ELR (cell line): ENCODE measurements at places on chromosomes 1 and 21.
A peak's percentile ranks its signal among the peaks of the same experiment; 100 is the strongest.

DNA sequence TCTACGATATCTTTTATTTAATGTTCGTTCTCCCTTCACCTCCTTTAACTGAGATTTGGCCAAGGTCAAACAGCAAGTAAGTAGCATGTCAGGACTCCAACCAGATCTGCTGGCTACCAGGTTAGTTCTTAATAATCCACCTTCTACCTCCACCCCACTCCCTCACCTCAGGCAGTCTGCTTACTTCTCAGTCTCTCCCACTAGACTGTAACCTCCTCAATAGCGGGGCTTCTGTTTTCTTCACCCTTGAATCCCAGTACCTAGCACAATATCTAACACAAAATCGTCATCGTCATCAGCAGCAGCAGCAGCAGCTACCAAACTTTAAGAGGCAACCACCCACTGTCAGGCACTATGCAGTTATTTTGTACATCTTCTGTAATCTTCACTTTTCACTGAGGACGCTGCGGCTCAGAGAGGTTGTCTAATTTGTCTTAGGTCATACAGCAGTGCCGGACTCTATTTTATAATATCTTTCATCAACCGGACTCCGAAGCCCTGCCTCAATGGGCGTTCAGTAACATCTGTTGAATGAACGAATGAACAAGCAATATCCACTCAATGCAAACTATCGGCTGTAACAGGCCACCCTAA is 859 bp upstream of the MAGI3 start:
- DNase-seq: no peak

GRCh38 chr1:172390683-172391551 is 29.6 kb upstream of the C1orf105 start:
- peak; percentile 49 for DNase-seq

- DNase-seq: no peak
Observed at GRCh38 chr1:41392528-41392924, 31.3 kb downstream of the FOXO6 start.

DNA sequence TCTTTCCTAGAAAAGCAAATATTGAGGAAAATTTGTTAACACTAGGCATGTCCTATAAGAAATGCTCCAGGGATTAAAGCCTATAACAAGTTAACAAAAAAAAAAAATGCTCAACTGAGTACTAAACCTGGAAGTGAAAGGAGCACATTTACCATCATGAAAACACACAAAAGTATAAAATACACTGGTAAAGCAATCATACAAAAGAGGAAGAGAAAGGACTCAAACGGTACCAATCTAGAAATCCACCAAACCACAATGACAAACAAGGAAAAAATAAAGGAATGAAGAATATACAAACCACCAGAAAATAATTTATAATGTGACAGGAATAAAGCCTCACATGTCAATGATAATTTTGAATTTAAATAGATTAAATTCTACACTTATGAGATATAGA is 21.2 kb downstream of the CD1E start:
- DNase-seq: no peak

- no peak for DNase-seq
Observed at GRCh38 chr1:24622218-24622617, 20.9 kb upstream of the SRRM1 start.

DNA sequence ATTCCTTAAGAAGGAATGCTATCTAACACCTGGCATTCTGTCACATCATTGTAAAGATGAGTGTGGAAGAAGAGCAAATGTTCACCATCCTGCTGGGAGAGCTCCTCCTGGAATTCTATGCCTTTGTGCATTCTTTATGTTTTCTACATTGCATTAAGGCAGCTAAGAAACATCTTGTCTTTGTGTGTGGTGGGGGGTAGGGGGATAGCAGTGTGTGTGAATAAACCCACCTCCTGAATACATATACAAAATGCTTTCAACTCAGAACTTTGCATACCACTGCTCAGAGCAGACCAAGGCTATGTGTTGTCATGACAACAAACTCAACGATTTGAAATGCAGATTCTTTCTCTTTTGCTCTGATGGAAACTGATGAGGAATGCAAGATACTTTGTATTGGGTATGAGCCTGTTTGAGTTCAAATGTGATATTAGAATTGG is 193.6 kb upstream of the KAZN start:
- DNase-seq: no peak

- no peak for DNase-seq
Observed at GRCh38 chr1:31568895-31569595, 7.3 kb upstream of the TINAGL1 start.

- no peak for DNase-seq
Observed at GRCh38 chr1:222404710-222405109, 143.2 kb downstream of the HHIPL2 start.

GRCh38 chr1:90773812-90774211 is 56.7 kb upstream of the BARHL2 start:
- no peak for DNase-seq

DNA sequence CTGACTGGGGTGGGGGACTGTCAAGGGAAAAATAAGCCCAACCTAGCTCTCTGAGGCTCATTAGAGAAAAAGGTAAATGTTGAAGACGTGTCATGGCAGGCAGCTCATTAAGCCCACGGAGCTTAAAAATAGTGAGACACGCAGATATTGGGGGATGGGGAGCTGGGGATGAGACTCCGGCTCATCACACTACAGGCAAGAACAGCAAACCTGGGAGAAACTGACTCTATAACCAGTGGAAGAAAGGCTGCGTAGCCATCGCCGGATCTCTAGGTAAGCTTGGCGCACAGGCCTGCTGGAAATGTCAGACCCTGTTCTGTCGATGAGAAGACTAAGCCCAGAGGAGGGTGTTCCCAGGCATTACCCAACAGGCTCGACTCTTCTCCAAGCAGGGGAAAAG is 78.0 kb downstream of the SYT2 start:
- DNase-seq: no peak

DNA sequence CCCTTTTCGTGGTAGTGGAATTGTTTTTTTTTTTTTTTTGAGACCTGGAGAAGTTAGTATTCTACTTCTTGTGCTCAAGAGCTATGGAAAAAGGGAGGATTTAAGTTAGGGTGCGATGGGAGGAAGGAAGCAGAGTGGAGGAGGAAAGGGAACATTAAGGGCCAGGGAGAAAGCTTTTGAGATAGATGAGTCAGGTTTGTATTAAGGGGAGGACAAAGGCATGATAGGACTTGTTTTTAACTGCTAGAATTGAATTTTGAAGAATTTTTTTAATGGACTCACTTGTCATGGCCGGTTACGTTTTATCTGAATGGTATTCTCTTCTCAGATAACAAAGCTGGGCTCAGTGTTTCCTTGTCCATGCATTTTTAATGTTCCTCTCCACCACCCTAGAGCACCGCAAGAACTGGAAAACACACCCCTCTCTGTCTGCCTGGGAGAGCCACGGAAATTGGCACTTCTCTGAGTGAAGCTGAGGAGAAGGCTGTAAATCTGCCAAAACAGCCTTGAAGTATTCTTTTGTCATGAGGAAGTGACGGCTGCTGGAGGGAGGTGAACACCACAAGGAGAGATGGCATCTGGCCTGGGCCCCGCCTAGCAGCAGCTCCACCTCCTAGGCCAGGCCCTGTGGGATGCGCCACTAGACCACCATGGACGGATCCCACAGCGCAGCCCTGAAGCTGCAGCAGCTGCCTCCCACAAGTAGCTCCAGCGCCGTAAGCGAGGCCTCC is 3.5 kb downstream of the NIPAL3 start:
- DNase-seq: no peak

DNA sequence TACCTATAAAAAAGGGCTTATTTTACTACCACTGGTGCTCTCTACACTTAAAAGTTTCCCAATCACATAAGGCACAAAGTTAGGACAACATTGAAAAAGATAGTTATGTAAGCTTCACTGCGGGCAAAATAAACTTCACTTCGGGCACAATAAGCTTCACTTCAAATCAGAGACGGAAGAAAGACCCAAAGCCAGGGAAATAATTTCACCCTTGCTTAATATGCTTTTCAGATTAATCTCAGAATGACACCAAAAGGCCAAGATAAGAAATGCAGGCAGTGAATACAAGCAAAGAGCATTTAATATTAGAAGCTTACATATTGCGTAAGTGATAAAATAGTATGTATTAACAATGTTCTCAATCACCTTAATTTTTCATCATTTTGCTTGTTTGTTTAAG is 444.2 kb downstream of the SETD4 start:
- peak; percentile 59 for DNase-seq

GRCh38 chr1:82045221-82045620 is 244.5 kb downstream of the ADGRL2 start:
- no peak for DNase-seq

GRCh38 chr1:55059302-55060132 is 20.2 kb downstream of the PCSK9 start:
- DNase-seq: no peak

GRCh38 chr1:64098846-64099582 is 104.4 kb upstream of the UBE2U start:
- DNase-seq: no peak

DNA sequence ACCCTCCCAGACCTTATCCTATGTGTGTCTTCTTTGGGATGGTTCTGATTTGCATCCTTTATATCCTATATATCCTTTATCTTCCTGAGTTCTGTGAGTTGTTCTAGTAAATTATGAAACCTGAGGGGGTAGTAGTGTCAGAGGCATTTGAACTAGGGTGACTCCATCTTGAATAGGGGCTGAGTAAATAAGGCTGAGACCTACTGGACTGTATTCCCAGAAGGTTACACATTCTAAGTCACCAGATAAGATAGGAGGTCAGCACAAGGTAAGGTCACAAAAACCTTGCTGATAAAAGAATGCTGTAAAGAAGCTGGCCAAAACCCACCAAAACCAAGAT is 50.6 kb downstream of the SUSD4 start:
- no peak for DNase-seq

DNA sequence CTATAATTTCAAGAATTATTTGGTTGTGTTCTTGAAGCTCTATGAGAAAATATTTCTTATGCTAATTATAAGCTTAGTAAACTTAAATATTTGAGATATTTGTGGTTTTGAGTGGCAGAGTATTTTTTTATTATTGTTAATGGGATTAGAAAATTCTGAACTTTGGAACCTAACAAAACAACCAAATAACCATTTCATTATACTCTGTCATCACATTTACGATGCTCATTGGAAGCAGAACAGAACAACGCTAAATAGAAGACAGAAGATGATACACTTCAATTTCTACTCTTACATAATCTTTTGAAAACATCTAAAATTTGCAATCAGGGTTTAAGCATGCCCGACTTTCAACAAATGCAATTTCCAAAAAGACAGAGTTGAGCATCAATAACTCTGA is 270.2 kb downstream of the PTPRC start:
- no peak for DNase-seq

GRCh38 chr1:118302145-118302544 is 117.1 kb upstream of the SPAG17 start:
- DNase-seq: no peak
